ENCODE measurements at places on chromosomes 12 and 14.

GRCh38 chr12:107670999-107671643 is 14.5 kb upstream of the PWP1 start:
- DNase-seq: peak; percentile 51

GRCh38 chr12:18148961-18149360 is 59.0 kb upstream of the RERGL start:
- no peak for DNase-seq

GRCh38 chr14:38255673-38256532 is at the start of gene CLEC14A:
Gene CLEC14A, minus strand, starts transcription at chr14:38256093. Its CDS starts 71 bp downstream, at chr14:38256022.
- peak; percentile 6 for DNase-seq

DNA sequence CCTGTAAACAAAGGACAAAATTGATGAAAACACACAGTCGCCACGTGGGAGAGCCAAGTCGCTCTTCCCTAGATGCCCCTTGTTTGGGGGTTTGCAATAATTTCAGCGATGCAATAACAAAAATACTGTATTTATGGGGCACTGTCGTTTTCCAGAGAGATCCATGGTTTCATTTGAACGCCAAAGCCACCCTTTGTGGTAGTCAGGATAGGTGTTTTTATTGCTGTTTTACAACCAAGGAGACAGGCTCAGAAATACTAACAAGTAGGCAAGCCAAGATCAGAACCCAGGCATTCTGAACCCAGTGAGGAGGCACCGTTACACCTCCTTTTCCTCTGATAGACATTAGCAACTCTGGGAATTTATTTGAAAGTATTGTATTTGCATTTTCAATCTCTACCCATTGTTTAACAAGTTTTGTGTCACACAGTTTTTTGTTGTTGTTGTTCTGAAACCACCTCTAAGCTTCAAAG is 831 bp upstream of the BTBD7 start:
- DNase-seq: no peak

DNA sequence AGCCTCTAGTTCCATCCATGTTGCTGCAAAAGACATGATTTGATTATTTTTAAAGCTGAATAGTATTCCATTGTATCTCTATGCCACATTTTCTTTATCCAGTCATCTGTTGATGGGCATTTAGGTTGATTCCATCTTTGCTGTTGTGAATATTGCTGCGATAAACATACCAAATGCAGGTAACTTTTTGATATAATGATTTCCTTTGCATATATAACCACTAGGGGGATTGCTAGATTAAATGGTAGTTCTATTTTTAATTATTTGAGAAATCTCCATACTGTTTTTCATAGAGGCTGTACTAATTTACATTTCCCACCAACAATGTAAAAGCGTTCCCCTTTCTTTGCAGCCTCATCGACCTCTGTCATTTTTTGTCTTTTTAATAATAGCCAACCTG is 342.5 kb downstream of the MDGA2 start:
- DNase-seq: no peak

GRCh38 chr12:29992366-29992765 is 208.6 kb upstream of the TMTC1 start:
- no peak for DNase-seq

- DNase-seq: no peak
Observed at GRCh38 chr14:65832431-65833266, 420.1 kb downstream of the FUT8 start.

GRCh38 chr14:46734286-46734685 is 82.7 kb upstream of the RPL10L start:
- no peak for DNase-seq

DNA sequence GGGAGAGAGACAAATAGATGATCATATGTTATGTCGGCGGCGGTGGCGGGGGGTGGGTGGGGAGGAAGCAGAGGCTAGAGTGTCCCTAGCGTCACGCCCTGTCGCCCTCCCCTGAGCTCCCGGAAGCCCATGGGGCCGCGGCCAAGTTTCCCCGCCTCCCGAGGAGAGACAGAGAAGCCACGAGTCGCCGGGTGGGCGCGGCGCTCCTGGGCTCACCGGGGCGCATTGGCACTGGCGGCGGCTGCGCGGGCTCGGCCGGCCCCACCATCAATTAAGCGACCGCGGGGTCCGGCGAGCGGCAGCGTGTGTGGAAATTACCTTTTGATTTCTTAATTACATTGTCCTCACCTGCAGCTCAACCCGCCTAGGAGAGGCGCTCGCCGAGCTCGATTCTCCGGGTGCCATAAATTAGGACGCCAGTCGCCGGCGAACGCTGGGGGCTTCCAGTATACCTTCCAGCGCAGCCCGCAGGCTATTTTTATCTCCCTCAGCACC is 119.9 kb upstream of the LHX5 start:
- peak; percentile 10 for DNase-seq

DNA sequence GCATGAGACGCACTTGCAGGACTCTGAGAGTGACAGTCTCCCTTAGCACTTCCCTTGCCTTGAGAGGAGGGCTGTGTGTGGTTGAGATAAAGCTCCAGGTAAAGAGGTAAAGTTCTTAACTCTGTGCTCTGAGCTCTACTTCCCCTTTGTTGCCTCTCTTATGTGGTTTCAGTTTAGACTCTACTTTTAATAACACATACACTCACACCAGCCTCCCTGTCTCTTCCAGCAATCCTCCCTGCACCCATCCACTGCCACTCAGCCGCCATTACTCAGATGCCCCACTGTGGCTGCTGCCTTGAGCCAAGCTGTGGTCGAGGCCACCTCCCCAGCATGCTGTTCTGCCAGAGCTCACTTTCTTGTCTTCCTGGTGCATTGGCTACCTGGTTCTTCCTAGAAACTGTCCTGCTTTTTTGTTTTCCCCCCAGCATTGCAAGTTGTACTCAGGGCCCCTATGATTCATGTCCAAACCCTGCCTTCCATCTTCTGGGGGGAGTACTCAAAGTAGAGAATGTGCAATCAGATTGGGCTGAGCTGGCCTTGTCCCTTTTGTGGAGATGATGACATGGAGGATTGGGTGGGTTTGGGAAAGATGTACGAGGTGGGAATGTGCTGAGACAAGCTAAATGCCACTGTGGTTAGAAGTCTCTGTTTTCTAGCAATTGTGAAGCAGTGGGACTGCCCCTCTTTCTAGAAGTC is 115.5 kb upstream of the PARP11 start:
- DNase-seq: peak; percentile 47

- no peak for DNase-seq
Observed at GRCh38 chr12:116615141-116615861, 56.1 kb downstream of the MAP1LC3B2 start.

DNA sequence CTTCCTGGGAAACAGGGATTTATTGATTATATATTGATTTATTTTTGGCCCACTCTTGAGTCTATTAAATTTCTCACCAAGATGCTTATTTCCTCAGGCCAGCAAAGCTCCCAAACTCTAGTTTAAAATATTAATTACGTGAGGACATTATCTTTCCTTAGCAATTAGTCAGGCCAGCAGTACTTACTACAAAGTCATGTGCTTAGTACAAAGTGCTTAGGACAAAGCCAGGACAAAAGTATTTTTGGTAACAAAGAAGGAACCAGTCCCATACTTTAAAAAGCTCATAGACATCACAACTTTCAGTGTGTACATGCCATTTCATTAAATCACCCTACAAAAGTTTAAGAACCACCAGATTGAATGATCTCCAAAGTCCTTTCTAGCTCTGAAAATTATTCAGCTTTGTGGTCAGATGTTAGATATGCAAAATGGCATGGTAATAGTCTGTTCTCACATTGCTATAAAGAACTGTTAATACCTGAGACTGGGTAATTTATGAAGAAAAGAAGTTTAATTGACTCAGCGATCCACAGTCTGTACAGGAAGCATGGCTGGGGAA is 94.7 kb upstream of the PWP1 start:
- no peak for DNase-seq

GRCh38 chr12:65510584-65511050 is 232.1 kb downstream of the MSRB3 start:
- no peak for DNase-seq

GRCh38 chr14:78018283-78018682 is 151.9 kb upstream of the NRXN3 start:
- DNase-seq: no peak
